Gastroesophageal sphincter (tissue), 4 donors: ENCODE measurements at places on chromosomes 16 and 17.
A peak's percentile ranks its signal among the peaks of the same experiment; 100 is the strongest.

DNA sequence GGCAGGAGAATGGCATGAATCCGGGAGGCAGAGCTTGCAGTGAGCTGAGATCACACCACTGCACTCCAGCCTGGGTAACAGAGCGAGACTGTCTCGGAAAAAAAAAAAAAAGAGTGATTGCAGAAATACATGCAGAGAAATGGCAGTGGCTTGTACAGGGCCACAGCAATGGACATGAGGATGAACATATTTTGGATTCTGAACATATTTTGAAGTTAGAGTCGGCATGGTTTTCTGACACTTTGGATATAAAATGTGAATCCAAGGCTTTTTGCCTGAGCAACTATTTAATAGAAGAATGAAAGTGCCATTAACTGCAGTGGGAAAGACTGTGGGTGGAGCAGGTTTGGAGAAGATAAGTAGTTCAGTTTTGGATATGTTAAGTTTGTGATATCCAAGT, 35.8 kb downstream of the CPD start:
- ATAC-seq = no peak

- ATAC-seq = no peak
Observed at GRCh38 chr16:53530046-53530445, 27.0 kb upstream of the AKTIP start.

GRCh38 chr17:74971842-74972106, 785 bp downstream of the HID1 start:
- ATAC-seq = peak; percentile 15

DNA sequence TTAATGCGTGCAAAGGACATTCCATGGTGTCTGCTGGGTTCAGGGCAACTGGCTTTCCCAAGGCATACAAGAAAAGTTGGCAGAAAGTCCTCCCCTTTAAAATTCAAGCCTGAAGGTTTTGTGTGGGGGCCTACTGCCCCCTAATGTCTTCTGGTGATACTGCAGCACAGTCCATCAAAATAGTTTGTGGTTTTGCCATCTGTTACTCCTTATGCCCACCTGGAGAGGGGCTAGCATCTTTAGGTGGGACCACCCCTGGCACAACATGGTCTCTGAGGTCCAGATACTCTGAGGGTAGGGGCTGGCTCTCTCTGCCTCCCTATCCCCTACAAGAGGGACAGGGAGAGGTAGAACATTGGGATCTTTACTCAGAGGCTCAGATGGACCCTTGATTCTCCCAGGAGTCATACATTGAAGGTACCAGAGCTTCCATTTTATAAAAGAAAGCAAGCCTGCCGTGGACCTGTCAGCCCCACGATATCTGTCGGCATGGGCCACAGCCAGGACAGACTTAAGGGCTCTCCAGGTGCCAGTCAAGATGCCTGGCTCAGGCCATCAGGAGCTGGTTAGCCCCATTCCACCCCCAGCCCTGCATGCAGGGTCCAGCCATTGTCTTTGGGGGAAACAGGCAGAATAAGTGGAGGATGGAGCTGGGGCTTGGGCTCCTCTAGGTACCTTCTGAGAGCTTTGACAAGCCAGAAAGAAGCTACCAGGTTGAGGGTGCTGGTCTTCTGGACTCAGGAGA, 6.3 kb downstream of the ESRP2 start:
- ATAC-seq = peak; percentile 56

DNA sequence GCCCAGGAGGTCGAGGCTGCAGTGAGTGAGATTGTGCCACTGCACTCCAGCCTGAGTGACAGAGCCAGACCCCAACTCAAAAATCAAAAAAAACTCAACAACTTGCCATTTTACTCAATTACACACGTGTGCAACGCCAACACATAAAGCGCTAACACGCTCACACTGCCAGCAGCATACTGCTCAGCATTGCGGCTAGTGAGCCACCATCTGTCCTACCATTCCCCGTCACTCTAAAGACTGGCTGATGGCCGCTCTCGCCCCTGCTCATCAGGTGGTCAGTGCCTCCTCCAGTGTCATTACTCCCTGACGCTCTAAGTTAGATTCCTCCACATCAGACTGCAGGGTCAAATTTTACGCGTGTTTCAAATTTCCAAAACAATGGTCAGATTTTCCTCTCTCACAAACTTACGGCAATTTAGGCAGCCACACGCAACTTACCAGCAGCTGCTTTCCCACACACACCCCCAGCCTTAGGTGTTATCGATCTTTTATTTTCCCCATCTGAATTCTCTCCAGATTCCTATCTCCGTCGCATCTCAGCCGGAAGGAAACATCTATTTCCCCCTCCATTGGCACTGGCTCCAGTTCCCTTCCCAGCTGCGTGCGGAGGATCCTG, 240.8 kb downstream of the C16orf95 start:
- ATAC-seq = no peak

DNA sequence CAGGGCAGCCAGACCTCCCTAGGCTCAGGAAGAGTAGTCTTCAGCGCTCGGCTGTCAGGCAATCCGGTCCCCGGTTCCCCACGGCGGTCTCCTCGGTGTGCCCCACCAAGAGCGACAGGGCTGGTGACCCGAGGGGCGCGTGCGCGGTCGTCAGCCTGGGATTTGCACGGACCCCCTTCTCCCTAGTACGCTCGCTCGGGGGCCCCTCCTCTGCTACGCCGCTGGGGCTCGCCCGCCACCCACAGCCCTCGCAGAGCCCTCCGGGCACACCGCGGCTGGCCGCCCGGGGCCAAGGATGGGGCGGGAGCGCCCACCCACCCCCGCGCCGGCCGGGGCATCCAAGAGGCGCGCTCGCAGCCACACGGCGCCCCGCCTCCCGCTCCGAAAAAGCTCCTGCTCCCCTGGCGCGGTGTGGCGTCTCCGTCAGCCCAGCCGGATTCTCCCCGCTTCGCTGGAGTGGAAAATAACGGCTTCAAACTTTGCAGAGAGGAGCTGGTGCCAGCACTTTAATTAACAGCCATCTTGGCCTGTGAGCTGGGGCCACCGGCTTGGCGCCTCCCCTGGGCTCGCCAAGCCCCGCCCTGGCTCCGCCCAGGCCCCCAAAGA, 2.1 kb upstream of the C1QL1 start:
- peak; percentile 42 for ATAC-seq
